ENCODE measurements at places on chromosomes 3 and 15.

DNA sequence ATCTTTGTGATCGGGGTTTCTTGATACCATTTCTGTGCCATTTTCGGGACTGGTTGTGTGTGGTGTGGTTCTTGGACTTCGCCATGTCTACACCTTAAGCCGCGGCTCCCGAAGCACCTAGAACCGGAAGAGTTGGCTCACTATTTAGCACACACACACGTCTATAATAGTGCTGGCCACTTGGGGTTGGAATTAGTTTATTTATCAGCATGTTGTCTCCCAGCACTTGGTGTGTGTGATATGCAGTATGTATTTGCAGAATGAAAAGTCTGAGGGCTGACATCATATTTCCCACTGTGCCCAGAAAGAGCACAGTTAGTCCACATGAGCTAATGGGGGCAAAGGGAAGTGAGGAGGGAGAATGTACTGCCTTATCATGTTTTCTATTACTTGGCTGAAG, 23.6 kb downstream of the MLH1 start:
- no peak for DNase-seq

DNA sequence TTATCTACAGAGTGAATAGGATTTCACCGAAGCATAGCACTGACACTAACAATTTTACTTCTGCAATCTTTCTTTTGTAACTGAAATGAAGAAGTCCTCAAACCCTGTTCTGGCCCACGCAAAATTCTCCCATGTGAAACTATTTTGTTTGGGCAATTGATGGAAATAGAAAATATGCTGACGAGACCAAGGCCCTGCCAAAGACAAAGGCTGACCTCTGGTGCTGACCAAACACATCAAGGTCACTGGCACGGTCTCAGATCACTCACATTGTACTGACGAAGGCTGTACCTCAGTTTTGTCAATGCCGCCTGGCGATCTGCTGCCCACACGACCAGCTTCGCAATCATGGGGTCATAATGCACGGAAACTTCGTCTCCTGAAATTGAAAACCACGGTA, 58.4 kb upstream of the DCUN1D1 start:
- no peak for DNase-seq

DNA sequence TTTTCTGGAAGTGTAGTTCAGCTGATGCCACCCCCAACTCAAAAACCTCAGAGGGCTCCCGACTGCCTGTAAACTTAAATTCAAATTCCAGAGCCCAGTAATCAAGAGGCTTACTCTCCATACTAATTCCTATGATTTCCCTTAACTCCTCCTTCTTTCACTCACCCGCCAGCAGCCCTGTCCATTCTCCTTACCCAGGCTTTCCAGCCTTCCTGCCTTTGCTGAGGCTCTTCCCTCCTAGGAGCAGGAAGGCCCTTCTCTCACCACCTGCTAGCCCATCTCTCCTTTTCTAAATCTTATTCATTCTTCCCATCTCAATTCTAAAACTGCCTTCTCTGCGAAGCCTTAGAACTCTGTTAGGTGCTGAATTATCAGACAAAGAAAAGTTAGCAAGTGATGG, 30.4 kb downstream of the RORA start:
- no peak for DNase-seq

GRCh38 chr3:52283306-52283705, 4.3 kb upstream of the GLYCTK start:
- DNase-seq: no peak

Measured in DMS79 treated with DMSO at 0.1 percent for 48 hours (cell line).